ENCODE measurements at places on chromosomes 11 and 22.

GRCh38 chr11:35798983-35799382, 136.4 kb downstream of the TRIM44 start:
- DNase-seq = no peak

DNA sequence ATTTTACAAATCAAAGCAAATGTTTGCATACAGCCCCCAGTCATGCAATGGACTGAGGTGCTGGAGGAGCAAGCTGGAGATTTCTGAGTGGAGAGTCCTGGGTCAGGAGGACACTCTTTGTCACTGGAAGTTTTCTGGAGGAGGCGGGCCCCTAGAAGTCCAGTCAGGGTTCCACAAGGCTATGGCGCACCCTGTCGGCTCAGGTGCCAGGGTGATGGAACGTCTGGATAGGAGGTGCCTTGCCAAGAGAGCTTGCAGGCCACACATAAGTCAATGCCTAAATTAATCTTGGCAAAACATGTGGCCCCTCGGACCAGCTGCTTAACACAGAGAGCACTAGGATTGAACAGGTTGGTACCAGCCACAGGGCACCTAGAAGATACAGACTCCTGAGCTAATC, 174.7 kb upstream of the CADM1 start:
- DNase-seq = no peak

GRCh38 chr11:16831316-16832192, 93.1 kb downstream of the C11orf58 start:
- DNase-seq = no peak

- no peak for DNase-seq
Measured at GRCh38 chr11:68997124-68997994, 15.7 kb downstream of the MRGPRF start.

GRCh38 chr22:48097723-48098122, 1335.3 kb downstream of the TBC1D22A start:
- no peak for DNase-seq

- peak; percentile 48 for DNase-seq
Measured at GRCh38 chr11:130480711-130481140, 32.3 kb downstream of the ADAMTS15 start.

- no peak for DNase-seq
Measured at GRCh38 chr11:12216041-12216451, 105.7 kb downstream of the MICAL2 start.

DNA sequence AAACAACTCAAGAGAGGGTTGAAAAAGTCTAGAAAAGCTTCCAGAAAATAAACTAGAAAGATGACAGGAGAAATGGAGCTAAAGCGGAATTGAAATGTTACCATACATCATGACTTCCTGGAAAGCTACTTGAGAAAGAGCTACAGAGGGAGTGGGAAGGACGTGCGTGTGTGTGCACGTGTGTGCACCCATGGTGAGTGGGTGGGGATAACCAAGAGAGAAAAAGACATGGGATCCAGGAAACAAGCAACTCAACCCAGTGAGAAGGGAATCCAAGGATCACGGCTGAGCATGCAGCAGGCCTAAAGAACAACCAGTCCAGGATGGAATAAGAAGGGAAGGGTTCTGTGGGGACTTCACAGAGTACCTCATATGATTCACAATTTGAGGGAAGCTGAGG, 21.6 kb downstream of the APOL1 start:
- DNase-seq = no peak

GRCh38 chr11:35248558-35249323, 109.8 kb downstream of the CD44 start:
- no peak for DNase-seq

DNA sequence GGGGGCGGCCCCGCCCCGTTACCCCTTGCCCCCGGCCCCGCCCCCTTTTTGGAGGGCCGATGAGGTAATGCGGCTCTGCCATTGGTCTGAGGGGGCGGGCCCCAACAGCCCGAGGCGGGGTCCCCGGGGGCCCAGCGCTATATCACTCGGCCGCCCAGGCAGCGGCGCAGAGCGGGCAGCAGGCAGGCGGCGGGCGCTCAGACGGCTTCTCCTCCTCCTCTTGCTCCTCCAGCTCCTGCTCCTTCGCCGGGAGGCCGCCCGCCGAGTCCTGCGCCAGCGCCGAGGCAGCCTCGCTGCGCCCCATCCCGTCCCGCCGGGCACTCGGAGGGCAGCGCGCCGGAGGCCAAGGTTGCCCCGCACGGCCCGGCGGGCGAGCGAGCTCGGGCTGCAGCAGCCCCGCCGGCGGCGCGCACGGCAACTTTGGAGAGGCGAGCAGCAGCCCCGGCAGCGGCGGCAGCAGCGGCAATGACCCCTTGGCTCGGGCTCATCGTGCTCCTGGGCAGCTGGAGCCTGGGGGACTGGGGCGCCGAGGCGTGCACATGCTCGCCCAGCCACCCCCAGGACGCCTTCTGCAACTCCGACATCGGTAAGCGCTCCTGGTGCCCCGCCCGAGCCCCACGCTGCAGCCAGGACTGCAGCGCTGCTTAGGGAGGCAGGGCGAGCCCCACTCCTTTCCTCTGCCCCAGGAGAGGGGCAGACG, at the start of gene TIMP3:
TIMP3 (plus strand) TSS at position 169 of the 700 bp plus-strand sequence; CDS start at position 466, 297 bp downstream.
- peak; percentile 86 for DNase-seq

GRCh38 chr11:123702696-123703095, 38.8 kb downstream of the ZNF202 start:
- DNase-seq = no peak

- peak; percentile 47 for DNase-seq
Measured at GRCh38 chr11:101436511-101437142, 147.2 kb downstream of the TRPC6 start.

DNA sequence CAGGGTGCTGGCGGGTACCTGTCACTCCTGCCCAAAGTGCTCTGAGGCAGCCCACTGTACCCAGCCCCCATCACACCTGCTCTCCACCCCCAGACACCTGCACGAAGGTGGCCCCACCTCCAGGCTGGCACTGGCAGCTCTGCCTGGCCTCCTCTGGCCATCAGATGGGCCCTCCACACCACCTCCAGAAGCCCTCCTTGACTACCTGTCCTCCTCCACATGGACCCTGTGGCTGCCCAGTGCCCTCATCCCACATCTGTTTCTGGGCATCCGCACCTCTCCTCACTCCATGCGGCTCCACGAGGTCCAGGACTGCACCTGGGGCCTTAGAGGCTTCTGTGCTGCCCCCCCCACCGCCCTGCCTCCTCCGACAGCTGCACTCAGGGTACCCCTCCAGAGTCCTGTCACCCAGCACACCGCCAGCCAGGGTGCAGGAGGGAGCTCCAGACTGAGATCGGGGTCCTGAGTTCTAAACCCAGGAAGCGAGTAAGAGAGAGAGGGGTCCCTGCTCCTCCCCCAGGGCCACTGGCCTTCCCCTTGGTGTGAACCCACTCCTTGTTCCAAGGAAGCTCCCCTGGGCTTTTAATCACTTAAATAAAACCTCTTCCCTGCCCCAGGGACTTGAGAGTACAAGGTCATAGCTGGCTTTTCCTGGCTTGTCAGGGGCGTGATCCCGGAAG, 1.7 kb downstream of the CTSD start:
- peak; percentile 53 for DNase-seq

- no peak for DNase-seq
Measured at GRCh38 chr11:93480756-93481155, 62.4 kb downstream of the SMCO4 start.

DNA sequence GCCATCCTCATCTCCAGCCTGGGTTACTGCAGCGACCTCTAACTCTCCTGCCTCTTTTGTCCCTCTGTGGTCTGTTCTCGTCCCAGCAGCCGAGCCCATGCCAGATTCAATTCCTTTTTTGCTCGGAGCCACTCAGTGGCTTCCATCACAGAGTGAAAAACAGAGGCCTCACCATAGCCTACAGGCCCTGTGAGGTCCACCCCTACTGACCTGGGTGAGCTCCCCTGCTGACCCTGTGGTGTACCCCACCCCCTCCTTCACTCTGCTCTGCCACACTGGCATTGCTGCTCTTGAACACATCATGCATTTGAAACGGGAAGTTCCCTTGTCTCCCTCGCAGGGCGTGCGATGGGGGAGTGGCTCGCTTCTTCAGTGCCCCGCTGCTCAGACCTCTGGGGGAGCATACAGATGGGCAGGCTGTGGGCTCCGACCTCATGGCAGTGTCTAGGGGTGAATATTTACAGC, 2.1 kb downstream of the AIP start:
- DNase-seq = no peak

GRCh38 chr11:100008417-100008816, 678.7 kb upstream of the ARHGAP42 start:
- no peak for DNase-seq

DNA sequence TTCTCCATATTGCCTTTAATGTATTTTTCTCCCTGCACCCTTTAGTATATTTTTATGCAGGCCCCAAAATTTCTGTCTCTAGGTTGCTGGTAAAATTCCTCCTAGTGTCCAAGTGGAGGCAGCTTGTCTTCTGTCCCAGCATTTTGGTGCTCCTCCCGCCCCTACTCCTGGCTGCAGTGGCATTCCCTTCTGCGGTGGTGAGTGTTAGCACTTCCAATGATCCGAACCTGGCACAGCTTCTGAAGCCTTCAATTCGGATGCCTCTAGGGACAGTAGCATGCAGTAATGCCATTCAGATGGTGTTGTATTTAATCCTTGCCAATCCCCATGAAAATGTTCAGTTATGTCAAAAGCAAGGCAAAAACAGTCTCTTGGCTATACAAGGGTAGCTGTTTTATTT, 5.9 kb downstream of the YWHAH start:
- peak; percentile 69 for DNase-seq

DNA sequence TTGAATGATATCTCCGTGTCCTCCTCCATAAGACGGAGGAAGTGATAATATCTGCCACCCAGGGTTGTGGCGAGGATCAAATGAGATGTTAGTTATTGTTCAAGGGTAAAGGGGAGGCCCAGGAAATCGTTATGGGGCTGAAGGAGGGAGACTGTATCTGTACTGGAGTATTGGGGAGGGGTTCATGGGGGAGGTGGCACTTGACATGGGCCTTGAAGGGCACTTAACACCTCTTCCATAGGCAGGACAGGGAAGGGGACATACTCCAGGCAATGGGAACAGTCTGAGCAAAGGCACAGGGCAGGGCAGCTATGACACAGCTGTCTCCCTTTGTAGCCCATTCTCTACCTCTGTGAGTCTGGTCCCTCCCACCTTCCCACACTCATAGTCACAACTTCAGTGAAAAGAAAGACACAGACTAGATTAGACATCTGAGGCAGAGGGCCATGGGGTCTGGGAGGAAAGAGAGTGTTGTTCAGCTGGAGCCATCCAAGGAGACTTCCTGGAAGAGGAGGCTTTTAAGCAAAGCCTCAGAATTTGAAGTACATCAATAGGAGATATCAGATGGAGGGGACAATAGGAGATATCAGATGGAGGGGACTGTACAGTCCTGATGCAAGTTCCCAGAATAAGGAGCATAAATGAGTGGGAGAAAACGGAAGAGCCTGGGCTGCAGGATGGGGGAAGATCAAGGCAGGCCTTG, 15.8 kb upstream of the DGKZ start:
- no peak for DNase-seq

DNA sequence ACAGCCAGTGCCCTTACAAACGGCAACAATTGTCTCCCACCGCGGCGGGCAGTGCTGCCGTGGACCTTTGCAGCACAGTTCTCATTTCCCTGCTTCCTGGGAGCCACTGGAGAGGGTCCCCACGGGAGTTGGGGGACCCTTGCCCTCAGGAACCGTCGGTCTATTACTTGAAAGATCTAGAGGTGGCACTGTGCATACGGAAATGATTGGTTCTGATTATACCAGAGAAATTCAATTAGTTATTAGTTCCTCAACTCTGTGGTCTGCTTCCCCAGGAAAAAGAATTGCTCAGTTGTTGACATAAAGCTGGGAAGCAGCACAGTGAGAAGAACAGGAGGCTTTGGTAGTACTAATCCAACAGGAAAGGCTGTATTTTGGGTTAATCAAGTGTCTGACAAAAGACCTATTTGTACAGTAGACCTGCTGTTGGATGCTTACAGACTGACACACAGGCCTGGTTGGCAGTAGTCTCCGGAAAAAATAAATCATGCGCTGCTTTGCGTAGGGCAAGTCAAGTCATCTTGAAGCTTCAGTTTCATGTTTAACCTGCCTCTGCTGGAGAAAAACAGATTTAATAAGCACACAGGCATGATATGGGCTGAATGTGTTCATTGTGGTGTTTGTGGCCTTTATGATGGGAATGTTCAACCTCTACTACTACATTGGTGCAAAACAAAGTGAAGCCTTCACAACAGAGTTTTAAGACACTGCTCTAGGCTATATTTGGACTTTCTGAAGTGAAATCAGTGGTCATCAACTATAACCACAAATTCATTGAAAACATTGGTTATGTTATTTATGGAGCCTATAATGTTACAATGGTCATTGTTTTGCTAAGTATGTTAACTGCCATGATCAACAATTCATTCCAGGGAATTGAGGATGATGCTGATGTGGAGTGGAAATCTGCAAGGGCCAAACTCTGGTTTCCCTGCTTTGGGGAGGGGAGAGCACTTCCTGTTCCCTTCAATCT, 54.6 kb upstream of the SC5D start:
- DNase-seq = peak; percentile 80

DNA sequence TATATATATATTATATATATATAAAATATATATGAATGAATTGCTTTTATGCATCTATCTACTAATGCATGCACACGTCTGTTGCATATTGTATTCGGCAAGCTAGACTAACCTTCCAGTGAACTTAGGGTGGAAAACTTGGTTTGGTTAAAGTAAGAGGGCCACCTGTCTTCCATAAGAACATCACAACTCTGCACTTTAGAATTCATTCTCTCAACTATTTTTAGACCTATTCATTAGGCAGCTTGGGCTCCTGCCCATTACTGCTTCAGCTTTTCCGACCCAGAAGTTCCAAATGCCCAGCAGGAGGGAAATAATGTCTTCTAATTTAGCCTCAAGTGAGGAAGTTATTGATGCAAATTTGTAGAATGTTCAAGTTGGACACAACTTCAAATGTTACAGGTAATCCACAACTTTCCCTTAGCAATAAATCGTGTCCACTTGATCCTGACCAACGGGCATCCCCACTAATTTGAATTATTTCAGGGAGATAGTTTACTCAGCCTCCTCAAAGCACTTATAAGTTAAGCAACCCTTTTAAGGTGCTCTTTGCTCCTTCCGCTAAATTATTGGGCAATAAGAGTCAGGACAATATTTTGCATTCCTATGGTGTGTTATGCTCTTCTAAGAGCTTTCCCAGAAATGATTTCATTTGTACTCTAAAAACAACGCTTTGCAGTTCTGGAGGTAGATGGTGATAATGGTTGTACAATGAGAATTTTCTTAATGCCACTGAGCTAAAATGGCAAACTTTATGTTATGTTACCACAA, 132.3 kb downstream of the OPCML start:
- DNase-seq = no peak

- DNase-seq = peak; percentile 60
Measured at GRCh38 chr11:61377461-61378160, 14.8 kb upstream of the TMEM216 start.

DNA sequence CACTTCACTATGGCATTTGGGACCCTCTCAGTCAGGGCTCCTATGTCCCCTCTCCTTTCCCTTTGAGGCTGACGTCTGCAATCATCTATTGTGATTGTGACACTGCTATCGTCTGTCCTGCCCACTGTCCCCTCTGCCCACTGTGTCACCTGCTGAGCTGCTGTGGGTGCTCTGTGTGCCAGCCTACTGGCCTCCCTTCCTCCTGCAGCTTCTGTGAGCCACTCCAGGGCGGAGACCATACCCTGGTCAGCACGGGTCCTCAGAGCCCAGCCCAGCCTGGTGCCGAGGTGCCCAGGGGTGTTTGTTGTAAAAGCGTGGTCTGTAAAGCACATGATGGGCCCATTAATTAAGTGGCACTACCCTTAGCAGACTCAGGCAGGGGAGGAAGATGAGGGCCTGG, 29.4 kb downstream of the MPPED1 start:
- no peak for DNase-seq

GRCh38 chr11:100545970-100546369, 141.1 kb upstream of the ARHGAP42 start:
- DNase-seq = no peak

Data from AG10803 (cell line).